Uterus (tissue), 4 donors: ENCODE measurements at places on chromosomes 4 and X. TPM values are rescaled to one million over a fixed set of nuclear protein-coding genes. Genes with fewer than 3 reads are reported as not detected.

DNA sequence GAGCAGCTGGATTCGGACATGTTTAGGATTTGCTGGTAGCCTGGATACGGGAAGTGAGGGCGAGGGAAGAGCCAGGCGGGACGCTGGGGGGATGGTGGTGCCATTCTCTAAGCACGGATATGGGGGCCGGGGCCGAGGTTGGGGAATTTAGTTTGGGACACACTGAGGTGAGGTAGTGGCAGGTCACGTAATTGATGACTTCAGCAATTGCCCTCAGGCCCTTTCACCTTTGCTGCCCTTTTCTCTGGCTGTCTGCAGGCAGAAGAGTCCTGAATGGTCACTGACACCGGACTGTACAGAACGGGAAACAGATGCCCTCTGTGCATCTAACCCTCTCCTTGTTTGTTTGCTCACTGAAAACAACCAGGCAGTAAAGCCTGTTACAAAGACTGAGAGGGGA, 16.9 kb upstream of the HMGB3 start:
- DNase-seq = no peak

DNA sequence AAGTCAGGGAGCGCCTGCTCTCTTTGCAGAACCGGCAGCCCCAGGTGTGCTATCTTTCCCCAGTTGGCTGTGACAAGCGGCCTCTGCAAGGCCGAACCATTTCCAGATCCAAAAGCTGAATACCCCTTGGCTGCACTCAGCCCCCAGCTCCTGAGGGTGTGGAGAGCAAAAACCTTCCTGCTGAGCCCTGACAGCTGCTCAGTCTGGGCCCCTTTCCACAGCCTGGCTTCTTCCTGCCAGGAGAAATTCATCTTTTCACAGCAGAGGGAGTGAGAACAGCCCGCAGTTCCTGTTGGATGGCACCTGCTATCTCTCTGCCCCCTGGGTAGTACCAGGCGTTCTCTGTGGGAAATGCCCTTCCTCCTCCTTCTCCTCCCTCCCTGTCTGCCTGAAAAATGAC, 78.4 kb downstream of the DRD5 start:
- DNase-seq = no peak

DNA sequence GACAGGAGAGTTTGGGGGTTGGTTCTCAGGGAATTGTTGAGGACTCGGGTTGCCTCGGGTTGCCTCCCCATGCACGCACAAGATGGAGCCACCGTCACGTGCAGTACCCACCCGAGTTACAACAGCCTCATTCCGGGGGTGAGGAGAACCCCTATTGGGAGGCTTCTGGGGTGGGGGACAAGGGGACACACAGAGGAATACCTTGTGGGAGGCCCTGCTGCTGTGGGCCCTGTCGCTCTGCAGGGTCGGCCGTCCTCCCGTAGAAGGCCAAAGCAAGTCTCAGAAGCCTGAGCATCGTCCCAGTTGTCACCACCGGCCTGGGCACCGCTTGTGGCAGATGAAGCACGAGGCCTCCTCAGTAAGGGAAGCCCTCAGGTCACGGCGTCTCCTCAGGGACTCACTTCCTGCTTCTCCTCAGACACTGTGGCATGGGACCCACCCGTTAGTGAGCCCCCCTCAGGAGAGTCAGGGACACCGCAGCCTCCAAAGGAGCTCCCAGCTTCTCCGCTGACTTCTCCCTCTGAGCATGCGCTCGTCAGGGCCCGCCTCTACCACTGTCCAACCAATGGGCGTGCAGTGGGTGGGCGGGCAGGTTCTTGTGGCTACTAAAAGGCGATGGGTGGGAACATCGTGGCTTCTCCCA, at the start of gene CT55:
CT55 (minus strand) TSS at position 522 of the 643 bp plus-strand sequence; CDS start at position 295, 227 bp downstream.
- no peak for DNase-seq

DNA sequence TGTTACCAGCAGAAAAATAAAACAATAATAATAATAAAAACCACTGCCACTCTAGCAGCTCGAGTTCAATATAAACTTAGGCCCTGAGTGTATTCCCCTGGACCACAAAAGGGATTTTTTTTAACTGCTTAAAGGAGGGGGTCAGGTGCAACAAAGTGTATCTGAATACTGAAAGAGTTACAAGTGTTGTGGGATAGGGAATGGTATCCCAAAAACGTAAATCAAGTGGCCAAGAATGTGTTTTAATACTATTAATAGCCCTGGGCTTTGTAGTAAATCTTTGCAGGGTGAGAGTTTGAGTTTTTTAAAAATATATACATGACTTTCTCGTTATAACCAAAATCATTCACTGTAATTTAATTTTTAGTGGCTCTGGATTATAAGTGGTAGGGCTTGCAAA, 860.1 kb upstream of the INTU start:
- no peak for DNase-seq

Gene SSX2
- not detected for total RNA-seq
